H9 (cell line): ENCODE measurements at places on chromosomes 12 and 14. TPM values are rescaled to one million over a fixed set of nuclear protein-coding genes. Genes with fewer than 3 reads are reported as not detected.
A peak's percentile ranks its signal among the peaks of the same experiment; 100 is the strongest.

DNA sequence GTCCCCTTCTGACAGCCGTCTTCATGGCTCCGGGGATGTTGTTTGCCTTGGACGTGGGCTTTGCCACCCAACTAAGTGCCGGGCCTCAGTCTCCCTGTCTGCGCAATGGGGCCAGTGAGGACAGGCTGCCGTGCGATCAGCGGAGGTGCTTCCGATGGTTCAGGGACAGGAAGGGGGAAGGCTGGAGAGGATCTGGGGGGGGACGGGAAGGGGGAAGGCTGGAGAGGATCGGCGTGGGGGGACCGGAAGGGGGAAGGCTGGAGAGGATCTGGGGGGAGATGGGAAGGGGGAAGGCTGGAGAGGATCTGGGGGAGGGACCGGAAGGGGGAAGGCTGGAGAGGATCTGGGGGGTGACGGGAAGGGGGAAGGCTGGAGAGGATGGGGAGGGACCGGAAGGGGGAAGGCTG is 3.4 kb downstream of the MMP17 start:
- H3K36me3 ChIP-seq, result no peaks in the 10 kb centered on the region
- no peak overlapping the region for H3K27ac ChIP-seq
- peak; percentile 28 for DNase-seq
- H3K4me1 ChIP-seq, result no peaks in the 10 kb centered on the region
- H3K27me3 ChIP-seq, result no peaks in the 10 kb centered on the region; the same call in 1 of the 2 replicates

GRCh38 chr12:127214186-127214585 is 1052.8 kb upstream of the TMEM132C start:
- H3K27me3 ChIP-seq, result no peaks in the 10 kb centered on the region
- no peaks in the 10 kb centered on the region for H3K4me1 ChIP-seq
- no peaks in the 10 kb centered on the region for H3K36me3 ChIP-seq
- DNase-seq, result no peak
- no peak overlapping the region for H3K4me3 ChIP-seq
- H3K27ac ChIP-seq, result no peak overlapping the region

The RPL10L gene
- total RNA-seq, result not detected in 2 replicates

- H3K27ac ChIP-seq, result no peak overlapping the region
- H3K4me1 ChIP-seq, result no peaks in the 10 kb centered on the region
- no peaks in the 10 kb centered on the region for H3K36me3 ChIP-seq
- DNase-seq, result no peak
- no peak overlapping the region for H3K4me3 ChIP-seq
Observed at GRCh38 chr12:5177731-5178130, 134.1 kb downstream of the KCNA5 start.

The LMNTD1 gene
- total RNA-seq, result not detected in 2 replicates

- DNase-seq, result no peak
- H3K36me3 ChIP-seq, result peaks cover 37% of the 10 kb centered on the region
- H3K4me3 ChIP-seq, result no peak overlapping the region
- H3K4me1 ChIP-seq, result no peaks in the 10 kb centered on the region
Observed at GRCh38 chr12:64496839-64497400, 45.0 kb downstream of the TBK1 start.

DNA sequence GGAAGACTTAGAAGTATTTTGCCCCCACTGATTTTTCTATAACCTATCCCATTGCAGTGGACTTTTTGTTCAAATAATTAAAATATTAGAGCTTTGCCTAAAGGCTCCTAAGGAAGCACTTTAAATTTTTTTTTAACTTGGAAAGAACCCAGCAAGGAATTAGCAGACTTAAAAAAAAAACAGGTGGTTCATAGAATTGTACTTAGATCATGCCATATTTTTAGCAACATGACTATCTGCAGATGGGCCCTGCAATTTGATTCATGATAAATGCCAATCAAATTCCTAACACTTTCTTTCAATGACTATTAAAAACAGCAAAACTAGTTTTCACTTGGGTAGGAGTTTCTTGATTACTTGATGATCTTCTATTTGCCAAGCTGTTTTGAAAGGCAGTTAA is 11.5 kb downstream of the ADAMTS20 start:
- H3K27ac ChIP-seq, result no peak overlapping the region
- no peak overlapping the region for H3K4me3 ChIP-seq
- H3K4me1 ChIP-seq, result no peaks in the 10 kb centered on the region
- H3K36me3 ChIP-seq, result no peaks in the 10 kb centered on the region
- no peaks in the 10 kb centered on the region for H3K27me3 ChIP-seq
- DNase-seq, result no peak

The MANSC4 gene
- total RNA-seq, result not detected in 2 replicates

The STK38L gene
- 44.9 and 47.9 TPM in 2 replicates for total RNA-seq

DNA sequence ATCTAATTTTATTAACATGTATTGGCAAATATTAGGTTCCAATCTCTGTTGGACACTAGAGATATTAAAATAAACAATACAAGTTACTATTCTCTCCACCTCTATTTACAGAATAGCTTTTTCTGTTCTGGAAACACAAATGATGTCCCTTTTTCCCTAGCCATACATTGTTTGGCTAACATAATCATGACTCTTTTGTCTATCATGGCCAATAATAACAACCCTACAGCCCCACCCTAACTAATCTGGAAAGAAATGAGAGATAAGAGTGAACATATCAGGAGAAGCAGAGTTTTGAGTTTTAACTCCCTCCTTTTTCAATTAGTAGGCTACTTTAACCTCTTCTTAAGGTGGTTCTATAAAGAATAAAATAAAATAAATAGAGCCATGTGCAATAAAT is 40.2 kb downstream of the RASSF9 start:
- no peaks in the 10 kb centered on the region for H3K27me3 ChIP-seq
- H3K27ac ChIP-seq, result no peak overlapping the region
- no peaks in the 10 kb centered on the region for H3K36me3 ChIP-seq
- no peak for DNase-seq
- no peaks in the 10 kb centered on the region for H3K4me1 ChIP-seq

DNA sequence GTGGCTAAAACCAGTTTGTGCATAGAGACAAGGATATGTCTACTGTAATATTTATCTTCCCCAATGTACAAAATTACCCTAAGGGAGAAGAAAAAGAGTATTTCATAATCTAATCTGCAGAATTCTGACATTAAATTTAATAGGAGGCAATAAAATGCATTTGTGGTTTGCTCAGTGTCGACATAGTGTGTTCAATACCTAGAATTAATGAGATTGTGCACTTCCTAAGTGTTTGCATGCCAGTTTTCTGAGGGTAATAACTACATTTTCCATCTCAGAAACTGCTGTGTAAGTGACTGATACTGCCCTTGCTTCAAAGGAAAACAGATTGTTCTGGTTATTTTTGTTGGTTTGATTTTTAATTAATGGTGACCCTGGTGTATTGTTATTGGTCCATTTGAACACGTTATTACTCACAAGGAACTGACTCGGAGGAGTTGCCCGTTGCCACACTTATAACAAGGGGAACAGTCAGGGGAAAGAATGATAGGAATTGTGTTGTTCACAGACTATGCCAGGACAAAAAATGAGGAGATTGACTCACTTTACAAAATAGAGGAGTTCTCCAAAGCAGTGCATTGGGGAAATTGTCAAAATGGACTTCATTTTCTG is 960.3 kb upstream of the TMEM132C start:
- H3K4me1 ChIP-seq, result no peaks in the 10 kb centered on the region
- no peaks in the 10 kb centered on the region for H3K27me3 ChIP-seq
- H3K27ac ChIP-seq, result no peak overlapping the region
- no peak for DNase-seq

The DEPDC4 gene
- total RNA-seq, result 3.2 and 3.4 TPM in 2 replicates

The CIROP gene
- not detected in 2 replicates for total RNA-seq

The SERPINA9 gene
- not detected in 2 replicates for total RNA-seq

GRCh38 chr14:90600619-90601018 is 203.8 kb downstream of the CALM1 start:
- no peak overlapping the region for H3K4me3 ChIP-seq
- no peaks in the 10 kb centered on the region for H3K36me3 ChIP-seq
- H3K4me1 ChIP-seq, result no peaks in the 10 kb centered on the region; the same call in 1 of the 2 replicates
- DNase-seq, result no peak
- H3K27me3 ChIP-seq, result no peaks in the 10 kb centered on the region
- no peak overlapping the region for H3K27ac ChIP-seq

DNA sequence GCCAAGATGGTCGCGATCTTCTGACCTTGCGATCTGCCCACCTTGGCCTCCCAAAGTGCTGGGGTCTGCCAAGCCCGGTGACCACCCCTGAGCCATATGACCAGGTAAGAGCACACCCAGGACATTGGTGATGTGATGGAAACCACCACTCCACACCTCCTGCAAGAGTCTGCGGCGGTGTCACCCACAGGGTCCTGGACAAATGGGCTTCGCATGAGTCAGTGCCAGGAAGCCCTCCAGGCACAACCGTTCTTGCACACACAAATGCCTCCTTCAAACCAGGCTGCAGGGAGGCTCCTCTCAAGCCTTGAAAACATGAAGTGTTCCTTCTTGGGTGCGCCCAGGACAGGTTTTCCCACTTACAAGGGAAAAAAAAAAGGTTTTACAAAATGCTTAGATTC is 16.6 kb downstream of the PITPNM2 start:
- H3K27me3 ChIP-seq, result no peaks in the 10 kb centered on the region
- H3K4me1 ChIP-seq, result no peaks in the 10 kb centered on the region
- H3K27ac ChIP-seq, result no peak overlapping the region
- no peaks in the 10 kb centered on the region; the same call in 1 of the 2 replicates for H3K36me3 ChIP-seq
- DNase-seq, result no peak
- no peak overlapping the region for H3K4me3 ChIP-seq

DNA sequence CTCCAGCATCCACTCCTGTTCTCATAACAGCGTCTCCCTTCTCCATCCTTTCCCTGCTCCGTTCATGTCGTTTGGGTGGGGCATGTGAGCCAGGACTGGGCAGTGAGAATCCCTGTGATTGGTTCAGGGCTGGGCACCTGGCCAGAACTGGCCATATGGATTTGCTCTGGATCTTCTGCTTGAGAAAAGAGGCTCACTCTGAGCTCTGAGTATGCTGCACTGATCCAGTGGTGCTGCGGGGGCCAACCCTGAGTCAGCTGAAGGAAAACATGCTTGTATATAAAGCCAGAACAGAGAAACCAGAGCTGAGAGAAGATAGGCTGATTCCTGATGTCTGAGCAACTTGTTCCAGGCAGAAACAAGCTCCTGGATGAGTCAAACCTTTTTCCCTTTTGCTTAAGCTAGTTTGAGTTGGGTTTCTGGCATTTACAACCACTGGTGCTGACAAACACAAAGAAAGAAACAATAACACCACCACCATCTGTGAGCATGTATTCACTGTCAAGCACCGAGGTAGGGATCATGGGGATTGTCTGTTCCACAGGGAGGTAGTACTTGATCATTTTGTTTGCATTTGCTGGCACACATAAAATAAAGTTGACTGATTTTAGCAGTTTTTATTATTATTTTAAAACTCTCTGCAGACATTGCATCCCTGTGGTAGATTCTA is 14.0 kb upstream of the HPD start:
- H3K36me3 ChIP-seq, result no peaks in the 10 kb centered on the region
- DNase-seq, result no peak
- H3K4me3 ChIP-seq, result no peak overlapping the region
- H3K4me1 ChIP-seq, result no peaks in the 10 kb centered on the region

- peaks cover 5% of the 10 kb centered on the region; the same call in 1 of the 2 replicates for H3K36me3 ChIP-seq
- H3K27ac ChIP-seq, result no peak overlapping the region
- H3K27me3 ChIP-seq, result no peaks in the 10 kb centered on the region
- no peak for DNase-seq
- no peak overlapping the region for H3K4me3 ChIP-seq
Observed at GRCh38 chr12:12224240-12224940, 42.5 kb downstream of the LRP6 start.

DNA sequence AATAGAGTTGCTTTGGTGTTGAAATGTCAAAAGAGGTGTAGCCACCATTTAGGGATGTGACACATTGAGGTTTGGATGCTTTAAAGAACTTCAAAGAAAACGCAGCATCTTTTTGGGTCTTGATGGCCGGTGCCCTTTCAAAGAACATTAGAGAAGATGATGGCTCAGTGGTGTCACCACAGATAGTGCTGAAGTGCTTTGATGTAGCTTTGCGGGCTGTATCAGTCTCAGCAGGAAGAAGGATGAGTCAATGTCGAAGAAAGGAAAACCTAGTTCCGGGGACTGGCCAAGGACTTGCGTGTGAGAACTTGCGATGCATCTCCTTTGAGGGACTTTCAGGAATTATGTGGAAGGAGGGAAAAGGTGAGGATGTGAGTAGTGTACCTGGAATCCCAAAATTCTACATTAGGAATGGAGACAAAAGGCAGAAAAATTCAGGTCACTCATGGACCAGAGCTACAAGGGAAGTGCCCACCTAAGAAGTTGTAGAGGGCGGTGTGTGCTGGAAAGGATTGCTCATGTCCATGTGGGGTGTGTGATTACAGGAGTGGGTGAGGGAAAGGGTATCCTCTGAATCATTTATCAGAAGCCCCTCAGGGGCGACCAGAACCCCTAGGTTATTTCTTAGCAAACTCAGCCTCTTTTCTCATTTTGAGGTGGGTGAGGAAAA is 39.7 kb upstream of the GZMB start:
- H3K4me3 ChIP-seq, result no peak overlapping the region
- H3K27me3 ChIP-seq, result no peaks in the 10 kb centered on the region
- H3K36me3 ChIP-seq, result no peaks in the 10 kb centered on the region
- DNase-seq, result no peak
- H3K27ac ChIP-seq, result no peak overlapping the region
- no peaks in the 10 kb centered on the region for H3K4me1 ChIP-seq

- H3K27me3 ChIP-seq, result no peaks in the 10 kb centered on the region
- 0 out of 2 replicates have a peak, but pooled peaks cover 4% of the 10 kb centered on the region for H3K4me1 ChIP-seq
- H3K36me3 ChIP-seq, result no peaks in the 10 kb centered on the region
- no peak for DNase-seq
- H3K4me3 ChIP-seq, result no peak overlapping the region
Observed at GRCh38 chr14:68403191-68404145, 389.4 kb downstream of the ZFP36L1 start.

GRCh38 chr14:78178071-78178470 is 7.9 kb downstream of the NRXN3 start:
- no peaks in the 10 kb centered on the region for H3K27me3 ChIP-seq
- H3K4me3 ChIP-seq, result no peak overlapping the region
- H3K27ac ChIP-seq, result no peak overlapping the region
- DNase-seq, result no peak
- H3K4me1 ChIP-seq, result no peaks in the 10 kb centered on the region

The KRT6C gene
- not detected in 2 replicates for total RNA-seq

GRCh38 chr12:6959058-6959804 is 8.1 kb downstream of the PTPN6 start:
- H3K27me3 ChIP-seq, result no peaks in the 10 kb centered on the region
- no peak overlapping the region for H3K4me3 ChIP-seq
- peaks cover 6% of the 10 kb centered on the region; the same call in 1 of the 2 replicates for H3K4me1 ChIP-seq
- H3K36me3 ChIP-seq, result no peaks in the 10 kb centered on the region; the same call in 1 of the 2 replicates
- no peak for DNase-seq
- no peak overlapping the region for H3K27ac ChIP-seq

The EIF5 gene
- 337 and 356 TPM in 2 replicates for total RNA-seq

DNA sequence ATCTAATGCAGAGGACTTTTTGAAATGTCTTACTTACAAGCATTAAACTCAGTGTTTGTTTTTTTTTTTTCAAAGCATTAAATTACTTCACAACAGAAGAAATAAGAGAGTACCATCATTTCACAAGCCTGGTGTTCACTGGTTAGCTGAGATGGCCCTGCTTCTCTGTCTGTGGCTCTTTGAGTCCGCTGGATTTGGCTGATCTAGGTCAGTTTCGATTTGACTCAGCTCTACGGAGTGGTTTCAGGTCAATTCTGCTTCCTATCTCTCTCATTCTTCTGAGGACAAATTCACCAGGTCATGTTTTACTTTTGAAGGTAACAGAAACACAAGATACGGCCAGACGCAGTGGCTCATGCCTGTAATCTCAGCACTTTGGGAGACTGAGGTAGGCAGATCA is 1066.1 kb downstream of the FLRT2 start:
- no peaks in the 10 kb centered on the region for H3K36me3 ChIP-seq
- no peaks in the 10 kb centered on the region for H3K4me1 ChIP-seq
- H3K27me3 ChIP-seq, result no peaks in the 10 kb centered on the region
- DNase-seq, result no peak
- H3K4me3 ChIP-seq, result no peak overlapping the region

The ULK1 gene
- 52.7 and 57.2 TPM in 2 replicates for total RNA-seq

The TMEM119 gene
- total RNA-seq, result not detected in 2 replicates
